ENCODE measurements at places on chromosomes 12 and 14.

- DNase-seq: no peak
These were observed 5.2 kb downstream of the GSKIP start for GRCh38 chr14:96368534-96368933.

- DNase-seq: no peak
These were observed 1053.6 kb downstream of the SLC6A15 start for GRCh38 chr12:83859021-83859420.

DNA sequence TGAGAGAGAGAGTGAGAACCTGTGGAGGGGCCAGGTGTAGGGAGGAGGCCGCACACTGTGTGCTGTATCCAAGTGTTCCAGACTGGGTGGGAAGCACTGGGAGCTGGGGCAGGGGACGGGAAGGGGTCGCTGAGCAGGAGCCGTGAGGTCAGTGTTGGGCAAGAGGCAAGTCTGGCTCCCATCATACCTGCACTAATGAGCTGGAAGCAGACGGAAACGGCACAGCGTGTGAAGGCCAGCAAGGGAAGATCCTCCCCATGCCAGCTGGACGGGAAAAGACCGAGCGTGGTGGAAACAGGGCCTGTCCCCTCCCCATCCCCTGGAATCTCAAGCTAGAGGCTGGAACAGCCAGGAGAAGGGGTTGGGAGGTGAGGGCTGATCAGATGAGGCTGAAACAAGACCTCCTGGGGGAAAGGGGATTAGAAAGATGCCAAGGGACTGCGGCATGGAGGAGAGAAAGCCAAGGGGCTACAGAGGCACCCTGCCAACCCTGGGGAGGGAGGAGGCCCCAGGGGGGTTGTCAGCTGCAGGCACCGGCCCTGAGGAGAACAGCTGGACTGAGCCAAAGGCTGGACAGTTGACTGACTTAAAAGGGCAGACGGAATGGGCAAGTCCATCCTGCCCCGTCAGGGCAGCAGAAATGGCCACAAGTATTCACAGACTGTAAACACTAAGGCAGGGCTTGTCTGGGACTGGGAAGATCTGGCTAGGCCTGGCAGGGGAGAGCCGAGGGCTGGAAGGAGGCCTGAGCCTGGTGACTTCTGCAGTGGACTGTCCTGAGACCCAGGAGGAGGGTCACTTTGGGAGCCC, 19.0 kb upstream of the LTBP2 start:
- DNase-seq: no peak

- no peak for DNase-seq
These were observed 182.8 kb downstream of the SLC5A8 start for GRCh38 chr12:101027200-101027599.

DNA sequence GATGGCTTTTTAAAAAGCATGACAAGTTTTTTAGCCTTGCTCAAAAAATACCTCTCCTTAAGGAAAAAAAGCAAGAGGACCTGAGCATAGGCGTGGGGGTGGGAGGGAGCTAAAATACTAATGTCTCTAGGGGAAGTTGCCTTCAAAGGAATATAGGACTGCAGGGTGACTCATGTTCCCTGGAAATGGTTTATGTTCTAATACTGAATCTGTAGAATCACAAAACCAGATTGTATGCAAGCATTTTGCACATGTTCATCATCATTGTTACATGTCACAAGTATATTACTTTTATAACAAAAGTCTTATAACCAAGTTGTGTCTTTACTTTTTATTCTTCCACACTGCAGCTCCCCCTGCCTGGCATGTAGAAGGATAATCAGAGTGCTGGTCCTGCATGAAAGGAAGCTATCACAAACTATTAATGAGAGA, 36.6 kb downstream of the GPR135 start:
- peak; percentile 52 for DNase-seq

DNA sequence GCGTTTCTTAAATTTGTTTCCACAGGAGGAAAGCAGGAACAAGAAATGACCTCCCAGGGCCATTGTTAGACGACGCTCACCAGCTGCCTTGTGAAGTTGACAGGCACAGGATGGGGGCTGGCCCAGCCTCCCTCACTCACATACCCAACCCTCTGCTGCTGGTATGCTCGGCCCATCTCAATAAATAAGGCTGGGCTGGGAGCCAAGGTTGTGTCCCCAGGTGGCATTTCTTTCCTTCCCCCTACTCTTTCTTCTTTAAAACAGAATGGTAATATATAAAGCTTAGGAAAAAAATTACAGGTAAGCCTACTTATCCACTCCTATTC, 93.0 kb downstream of the ACTN1 start:
- no peak for DNase-seq

DNA sequence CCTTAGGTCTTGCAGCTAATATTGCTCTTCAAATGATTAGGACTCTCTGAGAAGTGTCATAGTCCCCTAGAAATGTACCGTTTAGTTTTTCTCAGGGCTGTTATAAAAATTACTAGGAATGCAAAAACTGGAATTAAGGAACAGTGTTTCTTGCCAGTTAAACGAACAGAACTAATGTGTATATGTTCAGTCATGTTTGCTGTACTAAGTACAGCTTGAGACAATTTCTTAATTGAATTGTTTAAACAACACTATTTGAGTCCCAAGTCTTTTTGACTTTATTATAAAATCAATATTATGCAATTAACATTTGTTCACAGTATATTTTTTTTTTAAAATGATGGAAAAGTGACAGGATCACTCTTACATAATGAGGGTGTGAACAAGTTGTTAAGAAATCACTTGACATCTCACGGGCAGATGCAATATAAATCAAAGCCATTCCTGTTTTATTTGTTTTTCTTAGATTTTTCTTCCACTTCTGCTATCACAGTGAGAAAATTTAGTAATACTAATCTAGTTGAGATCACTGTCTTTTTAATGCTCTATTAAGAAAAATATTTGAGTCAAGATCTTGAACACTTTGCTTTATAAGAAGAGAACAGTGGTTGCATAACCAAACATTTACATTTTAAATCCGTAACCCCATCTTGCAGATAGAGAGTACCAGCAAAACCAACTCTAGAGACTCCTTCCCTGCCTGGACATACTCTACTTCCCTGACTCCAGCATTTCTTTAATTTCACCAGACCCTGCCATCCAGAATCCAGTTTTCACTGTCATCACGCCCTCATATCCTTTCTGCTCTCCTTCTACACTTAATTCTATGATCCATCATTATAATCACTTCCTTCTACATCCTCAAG, 140.7 kb upstream of the KITLG start:
- no peak for DNase-seq

- DNase-seq: no peak
These were observed 263.2 kb downstream of the ADAMTS20 start for GRCh38 chr12:43288671-43289425.

GRCh38 chr14:72052356-72052755, 120.1 kb downstream of the RGS6 start:
- no peak for DNase-seq

DNA sequence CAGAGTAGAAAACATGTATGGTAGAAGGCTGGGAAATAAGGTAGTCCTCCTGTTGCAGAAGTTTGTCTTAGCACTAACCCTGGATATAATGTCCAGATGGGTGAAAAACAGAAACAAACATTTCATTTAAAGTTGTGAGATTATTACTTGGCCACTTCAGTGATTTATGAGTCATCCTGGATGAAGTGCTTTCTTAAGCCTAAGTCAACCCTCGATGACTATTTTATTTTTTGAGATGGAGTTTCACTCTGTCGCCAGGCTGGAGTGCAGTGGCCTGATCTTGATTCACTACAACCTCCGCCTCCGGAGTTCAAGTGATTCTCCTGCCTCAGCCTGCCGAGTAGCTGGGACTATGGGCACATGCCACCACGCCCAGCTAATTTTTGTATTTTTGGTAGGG, 10.2 kb downstream of the DLST start:
- DNase-seq: no peak

- DNase-seq: no peak
These were observed 18.9 kb upstream of the PPFIBP1 start for GRCh38 chr12:27505109-27505508.

DNA sequence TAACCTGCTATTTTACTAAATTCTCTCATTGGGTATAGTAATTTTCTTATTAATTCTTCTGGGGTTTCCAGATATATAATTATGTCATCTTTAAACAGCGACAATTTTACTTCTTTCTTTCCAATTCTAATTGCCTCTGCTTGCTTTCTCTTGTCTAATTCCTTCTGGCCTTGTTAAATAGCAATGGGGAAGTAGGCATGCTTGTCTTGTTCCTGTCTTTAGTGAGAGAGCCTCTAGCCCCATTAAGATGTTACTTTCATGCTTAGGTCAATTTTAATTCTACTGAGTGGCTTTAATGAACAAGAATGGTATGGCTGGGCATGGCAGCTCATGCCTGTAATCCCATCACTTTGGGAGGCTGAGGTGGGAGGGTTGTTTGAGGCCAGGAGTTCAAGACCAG, 31.7 kb downstream of the LRTM2 start:
- DNase-seq: peak; percentile 73

DNA sequence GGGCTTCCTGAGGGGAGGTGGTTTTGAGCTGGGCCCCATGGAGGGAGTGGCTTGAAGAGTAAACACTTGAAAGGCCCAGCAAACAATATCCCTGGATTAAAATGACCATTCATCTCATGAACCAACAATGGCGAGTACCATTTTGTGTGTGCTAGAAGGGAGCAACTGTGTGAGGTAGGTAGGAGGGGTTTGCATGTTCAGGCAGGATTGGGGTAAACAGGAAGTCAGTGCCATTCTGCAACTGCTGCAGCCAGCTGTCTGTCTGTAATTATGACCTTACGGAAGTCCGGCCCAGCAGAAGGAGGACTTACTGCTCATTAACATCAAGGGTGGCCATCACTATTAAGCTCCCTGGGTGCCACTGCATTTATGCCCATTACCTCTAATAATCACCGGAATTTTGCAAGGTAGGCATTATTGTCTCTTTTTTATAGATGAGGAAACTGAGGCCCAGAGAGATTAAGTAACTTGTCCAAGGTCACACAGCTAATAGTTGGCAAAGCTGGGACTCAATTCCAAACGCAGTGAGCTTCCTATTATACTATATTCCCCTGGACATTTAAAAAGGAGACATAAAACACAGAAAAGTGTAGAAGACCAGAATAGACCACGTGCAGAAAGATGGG, 16.6 kb upstream of the IFI27L2 start:
- peak; percentile 27 for DNase-seq

DNA sequence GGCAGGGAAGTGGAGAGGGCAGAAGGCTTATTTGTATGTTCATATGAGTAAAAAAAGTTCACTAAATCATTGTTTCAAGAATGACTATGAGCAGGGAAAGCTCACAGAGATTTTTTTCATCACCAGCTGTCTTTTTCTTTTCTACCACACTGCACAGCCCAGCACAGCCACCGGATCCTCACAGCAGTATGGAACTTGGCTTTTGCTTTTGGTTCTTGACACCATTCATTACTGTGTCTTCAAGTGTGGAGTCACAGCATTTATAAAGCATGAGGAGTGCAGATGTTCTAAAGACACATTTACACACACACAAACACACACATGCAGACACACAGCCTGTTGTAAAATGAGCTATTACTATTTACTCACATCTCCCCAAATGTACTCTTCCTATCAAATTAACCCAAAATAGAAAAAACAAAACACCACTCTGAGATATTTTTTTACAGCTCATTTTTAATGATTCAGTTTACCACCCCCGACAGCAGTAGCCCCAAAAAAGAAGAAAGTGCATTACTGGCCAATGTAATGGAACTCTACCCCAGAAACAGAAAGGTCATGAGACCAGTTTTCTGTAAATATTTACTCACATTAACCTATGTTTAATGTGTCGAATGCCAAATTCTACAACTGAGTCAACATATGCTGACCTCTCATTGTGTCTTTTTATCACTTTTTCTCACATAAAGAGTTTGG, 60.5 kb downstream of the BTG1 start:
- no peak for DNase-seq

DNA sequence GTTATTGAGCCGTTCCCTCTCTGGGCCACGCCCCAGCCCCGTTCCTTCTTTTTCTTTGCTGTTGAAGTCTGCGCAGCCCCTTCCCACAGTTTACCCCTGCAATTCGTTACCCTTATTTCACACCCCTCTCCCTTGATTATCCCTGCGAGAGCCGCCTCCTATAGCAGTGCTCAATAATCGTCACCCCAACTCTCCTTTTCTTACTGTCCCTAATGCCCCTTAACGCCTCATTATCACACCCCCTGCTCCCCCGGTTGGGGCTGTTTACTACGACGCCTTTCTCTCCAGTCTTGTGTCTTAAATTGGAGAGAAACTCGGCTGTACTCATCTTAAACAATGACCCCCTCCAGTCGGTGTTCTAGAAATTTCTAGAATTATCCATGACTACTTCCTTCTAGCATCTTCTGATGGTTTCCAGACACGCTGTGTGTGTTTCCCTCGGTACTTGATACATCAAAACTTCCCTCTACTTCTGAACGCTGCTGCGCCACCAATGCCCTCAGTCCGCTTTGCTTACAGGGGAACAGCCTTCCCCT, 713 bp upstream of the FBXL14 start:
- no peak for DNase-seq

- no peak for DNase-seq
These were observed 78.4 kb downstream of the NTF3 start for GRCh38 chr12:5510251-5510805.

DNA sequence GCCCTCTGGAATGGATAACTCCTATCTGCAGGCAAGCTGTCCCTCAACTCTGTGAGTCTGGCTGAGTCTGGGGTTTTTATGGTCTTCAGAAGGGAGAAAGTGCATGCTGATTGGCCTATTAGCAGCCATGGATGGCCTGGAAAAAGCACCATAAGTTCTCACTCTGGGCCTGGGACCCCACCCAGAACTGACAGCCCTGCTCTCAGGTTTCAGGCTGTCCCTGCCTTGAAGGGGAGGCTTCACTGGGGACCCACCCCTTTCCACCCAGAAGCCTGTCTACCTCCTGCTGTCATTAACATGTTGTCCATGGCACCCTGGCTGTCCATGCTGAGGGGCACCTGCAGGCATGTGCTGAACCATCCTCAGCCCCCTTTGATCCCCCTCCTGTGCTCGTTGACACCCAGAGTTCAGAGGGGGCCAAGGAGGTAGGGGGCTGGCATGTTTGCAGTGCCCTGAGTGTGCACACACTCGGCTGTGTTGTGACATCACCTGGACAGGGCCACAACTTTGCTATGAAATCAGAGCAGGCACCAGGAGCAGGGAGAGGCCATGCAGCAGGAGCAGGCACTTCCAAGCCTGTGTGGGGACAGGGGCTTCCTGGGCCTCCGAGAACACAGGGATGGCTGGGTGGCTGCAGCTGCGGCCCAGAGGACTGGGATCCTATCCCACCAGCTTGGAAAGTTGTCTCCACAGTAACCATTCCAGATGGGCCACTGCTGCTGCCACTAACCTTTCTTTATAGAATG, 84.7 kb downstream of the ACSS3 start:
- no peak for DNase-seq

DNA sequence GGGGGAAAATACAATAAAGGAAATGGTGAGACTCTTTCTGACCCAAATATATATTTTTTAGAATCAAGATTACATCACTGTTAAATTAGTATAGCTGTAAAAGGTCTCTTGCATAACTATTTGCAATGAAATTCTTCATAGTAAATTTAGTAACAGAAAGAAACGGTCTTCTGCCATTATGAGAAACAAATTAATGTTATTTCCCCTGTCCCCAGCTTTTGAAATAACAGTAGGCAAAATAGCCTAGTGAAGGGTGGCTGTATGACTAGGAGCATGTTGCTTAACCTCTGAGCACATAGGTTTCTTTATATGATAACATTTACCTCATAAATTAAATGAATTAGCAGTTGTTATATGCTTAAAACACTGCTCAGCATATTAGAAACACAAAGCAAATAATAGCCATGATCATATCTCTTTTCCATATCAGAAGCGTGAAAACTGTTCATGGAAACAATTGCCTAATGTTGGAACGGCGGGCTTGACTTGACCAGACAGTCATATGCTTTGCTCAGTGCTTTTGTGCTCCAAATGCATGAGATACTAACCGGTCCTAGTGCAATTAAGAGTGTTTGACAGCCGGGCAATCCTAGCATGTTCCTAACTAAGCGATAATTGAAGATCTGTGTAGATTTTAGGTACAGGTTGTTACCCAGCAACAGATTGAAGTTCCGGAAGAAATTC, 24.0 kb downstream of the BHLHE41 start:
- peak; percentile 49 for DNase-seq
